ENCODE measurements at places on chromosomes 4 and X. TPM values are rescaled to one million over a fixed set of nuclear protein-coding genes. Genes with fewer than 3 reads are reported as not detected.

The FAM9B gene
- 0.29 TPM for total RNA-seq

The MAGEA2B gene
- not detected for total RNA-seq

The SCRG1 gene
- total RNA-seq, result 3.1 TPM

The IL9R gene
- 0.45 TPM for total RNA-seq

The PABPC1L2A gene
- not detected for total RNA-seq

Data from motor neuron (in vitro differentiated cells).